Sigmoid colon (tissue), 7 donors: ENCODE measurements at places on chromosomes 2 and 18. TPM values are rescaled to one million over a fixed set of nuclear protein-coding genes. Genes with fewer than 3 reads are reported as not detected.

- no peak for DNase-seq
Observed at GRCh38 chr18:24466771-24467170, 6.3 kb downstream of the HRH4 start.

DNA sequence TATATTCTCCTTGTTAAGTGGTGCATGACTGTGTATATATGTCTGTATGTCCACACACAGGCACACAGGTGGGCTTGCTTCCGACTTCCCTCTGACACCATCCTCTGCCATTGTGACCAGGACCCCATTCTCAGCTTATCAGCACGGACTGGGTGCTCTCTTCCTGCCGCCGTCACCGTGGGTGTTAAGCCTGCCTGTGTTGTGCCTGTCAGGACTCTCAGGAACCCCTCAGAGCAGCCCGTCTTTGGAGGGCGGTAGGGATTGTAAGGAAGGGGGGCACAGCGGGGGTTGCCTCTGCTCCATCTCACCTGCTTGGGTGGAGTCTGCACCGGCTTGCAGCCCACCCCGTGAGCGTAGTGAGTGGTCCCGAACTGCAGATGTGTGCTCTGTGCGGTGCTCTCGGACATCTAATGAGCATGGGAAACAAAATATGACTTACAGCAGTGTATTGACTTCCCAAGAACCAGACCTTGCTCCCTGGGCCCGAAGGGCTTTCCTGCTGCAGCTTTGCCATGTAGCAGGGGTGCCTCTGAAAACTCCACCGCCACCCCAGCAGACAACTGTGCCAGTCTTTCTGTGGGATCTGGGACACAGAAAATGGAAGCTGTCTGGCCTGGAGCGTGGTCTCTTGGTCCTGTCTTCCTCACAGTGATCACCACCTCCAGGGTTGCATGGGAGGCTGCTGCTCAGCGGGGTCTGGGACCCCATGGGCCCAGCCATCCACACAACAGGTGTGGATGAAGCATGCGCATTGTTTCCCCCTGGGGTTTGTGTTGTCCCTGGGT lies 58.9 kb downstream of the SH3RF3 start:
- DNase-seq = peak; percentile 56

DNA sequence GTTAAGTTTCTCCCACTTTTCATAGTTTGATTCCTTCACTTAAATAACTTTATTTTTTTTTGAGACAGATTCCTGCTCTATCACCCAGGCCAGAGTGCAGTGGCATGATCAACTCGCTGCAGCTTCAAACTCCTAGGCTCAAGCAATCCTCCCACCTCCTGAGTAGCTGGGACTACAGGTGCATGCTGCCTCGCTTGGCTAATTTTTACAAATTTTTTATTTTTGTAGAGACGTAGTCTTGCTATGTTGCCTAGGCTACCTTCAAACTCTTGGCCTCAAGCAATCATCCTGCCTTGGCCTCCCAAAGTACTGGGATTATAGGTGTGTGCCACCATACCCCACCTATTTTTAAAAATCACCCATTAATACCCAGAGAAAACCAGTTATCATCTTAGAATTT lies 14.2 kb upstream of the WIPF1 start:
- DNase-seq = no peak

LAPTM4A gene
- 238 TPM for total RNA-seq

DNA sequence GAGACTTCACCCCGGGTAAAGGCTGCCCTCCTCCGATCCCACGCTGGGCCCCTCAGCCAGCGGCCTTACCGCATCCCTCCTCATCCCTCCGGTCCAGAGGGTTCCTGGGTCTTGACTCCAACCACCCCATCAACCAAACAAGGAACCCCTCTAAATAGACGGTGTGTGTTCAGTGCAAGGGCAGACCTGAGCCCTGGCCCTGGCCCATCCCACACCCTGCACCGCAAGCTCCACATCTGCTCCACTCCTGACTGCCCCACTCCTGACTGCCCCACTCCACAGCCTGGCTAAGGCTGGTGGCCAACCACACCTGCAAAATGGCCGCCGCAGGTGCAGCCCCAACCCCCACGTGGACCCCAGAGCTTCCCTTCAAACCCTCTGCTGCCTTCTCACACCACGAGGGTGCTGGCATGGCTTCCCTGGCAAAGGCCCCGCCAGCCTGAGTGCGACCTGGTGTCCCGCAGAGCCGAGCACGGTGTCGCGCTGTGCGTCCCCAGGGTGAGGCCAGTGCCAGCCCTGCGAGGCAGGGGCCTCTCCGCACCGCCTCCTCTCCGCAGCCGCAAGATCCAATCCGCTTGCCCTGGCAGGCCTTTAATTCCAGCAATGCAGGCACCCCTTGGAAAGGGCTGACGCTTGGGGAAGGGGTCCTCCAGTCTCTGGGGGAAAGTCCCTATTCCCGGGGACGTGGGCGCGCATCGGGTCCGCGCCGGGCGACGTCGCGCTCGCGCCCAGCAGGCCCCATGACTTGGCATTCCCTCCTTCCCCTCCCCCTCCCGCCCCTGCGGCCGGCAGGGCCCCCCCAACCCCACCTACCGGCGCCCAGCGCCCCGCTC lies 1.5 kb downstream of the KIF1A start:
- DNase-seq = no peak

MC5R gene
- not detected for total RNA-seq
